ENCODE measurements at places on chromosomes 6 and 20.
A peak's percentile ranks its signal among the peaks of the same experiment; 100 is the strongest.

DNA sequence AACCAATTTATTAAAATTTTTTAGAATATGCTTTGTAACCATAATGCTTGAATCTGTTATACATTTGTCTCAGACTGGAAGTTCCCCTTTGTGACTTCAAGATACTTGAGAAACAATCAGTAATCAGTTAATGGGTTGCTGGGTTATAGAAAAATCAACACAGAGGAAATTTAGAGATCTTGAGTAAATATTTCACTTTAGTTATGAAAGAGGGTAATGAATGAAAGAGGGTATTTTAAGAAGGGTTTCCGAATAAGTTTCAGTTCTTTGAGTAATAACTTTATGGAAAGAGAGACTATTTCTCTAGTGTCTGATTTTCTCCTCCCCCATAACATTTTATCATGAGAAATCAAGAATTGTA, 21.4 kb downstream of the ZFAND3 start:
- DNase-seq, result no peak

DNA sequence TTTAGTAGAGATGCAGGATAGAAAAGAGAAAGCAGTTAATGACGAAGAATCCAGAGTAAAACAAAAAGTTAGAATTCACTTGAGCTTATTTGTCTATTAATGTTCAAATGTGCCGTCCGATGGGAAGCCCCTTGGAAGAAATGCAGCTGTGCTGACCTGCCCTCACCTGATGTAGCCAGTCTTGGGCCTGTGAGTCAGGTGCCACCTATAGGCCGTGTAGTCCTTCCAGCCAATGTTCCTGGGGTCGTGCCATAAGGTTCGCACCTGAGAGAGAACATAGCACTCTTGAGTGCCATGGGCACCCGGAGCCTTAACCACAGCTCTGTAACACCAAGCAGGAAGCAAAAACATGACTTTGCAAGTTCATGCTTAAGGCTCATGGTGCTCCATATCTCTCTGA, 32.4 kb downstream of the THBS2 start:
- no peak for DNase-seq

- DNase-seq, result no peak
Measured at GRCh38 chr6:149266659-149267058, 50.9 kb upstream of the TAB2 start.

DNA sequence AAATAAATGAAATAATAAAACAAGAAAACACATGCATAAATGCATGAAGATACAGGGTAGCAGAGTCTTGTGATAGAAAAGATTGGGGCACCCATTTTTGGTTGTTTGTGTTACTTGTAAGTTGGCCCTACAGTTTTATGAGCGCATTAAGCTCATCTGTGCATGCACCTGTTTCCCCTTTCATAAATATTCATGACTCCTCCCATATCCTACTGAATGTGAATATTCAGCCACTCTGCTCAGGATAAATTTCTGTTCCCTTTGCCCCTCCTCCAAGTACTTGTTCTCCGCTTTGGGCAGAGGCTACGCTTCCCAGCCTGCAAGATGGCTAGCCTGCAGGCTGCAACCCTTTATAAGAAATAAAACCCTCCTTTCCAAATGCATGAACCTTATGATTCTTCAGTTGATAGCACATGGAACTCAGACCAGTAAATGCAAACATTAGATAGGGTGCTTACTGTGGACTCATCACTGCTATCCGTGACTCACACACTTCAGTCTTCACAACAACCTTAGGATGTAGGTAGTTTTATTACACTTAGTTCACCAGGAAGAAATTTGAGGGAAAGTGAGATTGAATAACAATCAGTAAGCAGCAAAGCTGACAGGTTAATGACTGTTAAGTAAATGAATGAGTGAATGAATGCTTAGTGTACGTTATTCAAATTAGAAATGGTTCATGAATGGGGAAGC, 15.0 kb downstream of the ALDH8A1 start:
- no peak for DNase-seq

- no peak for DNase-seq
Measured at GRCh38 chr6:53297004-53297403, 51.7 kb downstream of the ELOVL5 start.

DNA sequence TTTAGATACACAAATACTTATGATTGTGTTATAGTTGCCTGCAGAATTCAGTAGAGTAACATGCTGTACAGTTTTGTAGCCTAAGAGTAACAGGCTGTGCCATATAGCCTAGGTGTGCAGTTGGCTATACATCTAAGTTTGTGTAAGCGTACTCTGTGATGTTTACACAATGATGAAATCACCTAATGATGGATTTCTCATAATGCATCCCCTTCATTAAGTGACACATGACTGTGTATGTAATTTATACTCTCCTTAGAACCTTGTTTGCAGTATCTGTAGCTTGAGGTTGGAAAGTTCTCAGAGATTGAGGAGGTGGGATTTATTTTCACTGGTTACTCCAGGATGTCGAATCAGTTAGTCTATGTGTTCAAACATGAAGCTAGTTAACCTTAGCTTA, 67.0 kb upstream of the TMEM30A start:
- DNase-seq, result no peak

GRCh38 chr6:56102216-56102615, 145.2 kb downstream of the COL21A1 start:
- DNase-seq, result no peak

- DNase-seq, result no peak
Measured at GRCh38 chr6:36924131-36924530, 30.4 kb upstream of the PI16 start.

DNA sequence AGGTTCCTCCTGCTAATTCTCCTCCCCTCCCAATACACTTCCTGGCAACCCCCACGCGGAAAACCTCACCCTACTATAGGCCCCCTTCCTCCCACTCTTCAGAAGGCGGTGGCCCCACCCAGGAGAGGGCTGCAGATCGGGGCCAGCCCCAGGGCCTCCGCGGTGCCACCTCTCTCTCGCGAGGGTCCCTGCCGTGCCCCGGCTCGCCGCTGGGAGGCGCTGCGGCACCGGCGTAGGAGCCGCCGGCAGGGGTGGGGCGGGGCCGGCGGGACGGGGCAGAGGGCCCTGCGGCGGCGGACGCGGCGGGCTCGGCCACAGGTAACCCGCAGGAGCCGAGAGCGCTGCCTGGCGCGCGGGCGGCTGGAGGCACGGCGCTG, at the start of gene ANKRD6:
ANKRD6 (plus strand) TSS at position 278 of the 377 bp plus-strand sequence. CDS start 133,825 bp downstream, outside the sequence.
- DNase-seq, result peak; percentile 28

GRCh38 chr6:65450451-65450850, 256.6 kb downstream of the EYS start:
- no peak for DNase-seq

DNA sequence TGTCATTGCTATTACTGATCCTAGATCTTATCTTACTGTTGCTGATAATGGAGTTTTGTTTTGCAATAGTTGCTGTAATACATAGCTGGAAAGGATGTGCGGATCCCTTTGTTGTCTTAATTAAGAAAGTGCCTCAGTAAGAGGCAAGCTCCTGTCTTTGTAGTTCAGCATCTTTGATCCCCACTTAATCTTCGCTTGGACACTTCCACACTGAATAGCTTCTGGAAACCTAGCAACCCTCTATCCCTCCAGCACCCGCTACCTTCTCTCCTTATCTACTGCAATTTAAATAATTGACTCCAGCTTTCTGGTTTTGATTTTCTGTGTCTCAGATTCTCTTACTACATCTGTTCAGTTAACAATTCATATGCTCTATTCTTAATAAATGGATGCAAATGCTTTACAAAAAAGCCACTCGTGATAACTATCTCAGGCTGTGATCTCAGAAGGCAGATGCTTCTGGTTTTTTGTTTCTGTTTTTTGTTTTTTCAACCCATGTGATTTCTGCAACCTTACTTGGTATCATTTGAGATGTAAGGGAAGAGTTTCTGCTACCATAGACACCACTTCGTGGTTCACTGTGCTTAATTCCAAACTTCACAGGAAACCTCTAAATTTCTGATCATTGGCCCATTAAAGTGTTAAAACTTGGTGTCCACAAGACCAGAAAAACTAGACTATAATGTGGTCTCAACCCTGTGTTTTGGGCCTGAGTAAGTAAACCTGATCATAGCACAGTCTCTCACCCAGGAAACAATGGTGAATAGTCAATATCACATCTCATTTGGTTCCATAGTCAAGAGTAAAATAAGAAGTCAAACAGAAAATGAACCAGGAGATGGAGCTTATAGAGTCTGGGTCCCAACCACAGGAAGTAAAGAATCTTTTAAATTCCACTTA, 352.1 kb upstream of the SOX4 start:
- no peak for DNase-seq

- DNase-seq, result no peak
Measured at GRCh38 chr20:10985536-10985935, 311.7 kb upstream of the JAG1 start.

DNA sequence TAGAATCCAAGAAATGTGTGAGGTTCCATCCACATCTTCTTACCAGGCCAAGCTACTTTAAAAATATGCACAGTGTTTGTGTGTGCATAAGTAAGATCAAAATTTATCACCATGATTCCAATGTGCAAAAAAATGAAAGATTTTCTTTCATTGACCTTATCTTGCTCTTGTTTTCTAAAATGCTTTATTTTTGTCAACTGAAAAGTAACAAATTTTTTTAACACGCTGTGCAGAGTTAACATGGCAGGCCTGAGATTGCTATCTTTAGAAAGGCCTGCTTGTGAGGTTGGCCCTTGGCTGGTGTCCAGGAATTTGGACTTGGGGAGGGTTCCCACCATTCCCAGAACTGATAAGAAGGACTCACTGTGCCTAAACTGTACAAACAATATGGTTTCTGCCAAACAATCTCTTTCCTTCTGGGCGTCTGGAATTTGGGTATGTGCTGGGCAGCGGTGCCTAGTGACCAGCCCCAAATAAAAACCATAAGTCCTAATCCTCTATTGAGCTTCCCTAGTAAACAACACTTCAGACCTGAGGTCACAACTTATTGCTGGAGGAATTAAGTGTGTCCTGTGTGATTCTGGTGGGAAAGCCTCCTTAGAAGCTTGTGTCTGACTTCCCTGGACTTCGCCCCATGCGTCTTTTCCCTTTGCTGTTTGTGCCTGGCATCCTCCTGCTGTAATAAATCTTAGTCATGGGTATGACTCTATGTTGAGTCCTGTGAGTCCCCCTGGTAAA, 19.8 kb upstream of the MYLIP start:
- DNase-seq, result no peak
